ENCODE measurements at places on chromosomes 7 and 10.

GRCh38 chr7:2542011-2542915, 13.1 kb downstream of the BRAT1 start:
- DNase-seq, result no peak

GRCh38 chr7:148701414-148701813, 2.7 kb downstream of the CUL1 start:
- DNase-seq, result no peak

- no peak for DNase-seq
Measured at GRCh38 chr7:50970092-50970491, 187.4 kb upstream of the GRB10 start.

GRCh38 chr7:36367561-36368077, 22.0 kb upstream of the ANLN start:
- DNase-seq, result no peak

DNA sequence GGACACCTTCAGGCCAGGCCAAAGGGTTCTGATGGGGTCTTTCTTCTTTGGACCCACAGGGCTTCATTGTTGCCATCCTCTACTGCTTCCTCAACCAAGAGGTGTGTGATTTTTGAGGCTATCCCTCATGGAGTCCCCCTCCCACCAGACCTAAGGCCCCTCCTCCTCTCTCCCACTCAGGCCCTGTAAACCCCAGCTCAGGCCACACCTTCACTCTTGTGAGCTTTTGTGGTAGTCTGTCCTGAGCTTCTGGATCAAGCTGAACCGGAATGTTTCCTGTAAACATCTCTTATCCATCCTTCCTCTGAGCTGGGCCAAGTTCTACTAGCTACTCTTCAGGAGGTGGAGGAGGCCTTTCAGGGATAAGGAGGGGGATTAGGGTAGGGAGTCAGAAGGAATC, 13.5 kb downstream of the GHRHR start:
- no peak for DNase-seq
